ENCODE measurements at places on chromosomes 1 and 21.

GRCh38 chr1:41794031-41794430, 124.7 kb downstream of the HIVEP3 start:
- DNase-seq, result no peak

- DNase-seq, result peak; percentile 47
Measured at GRCh38 chr1:185314411-185314810, 2.6 kb downstream of the IVNS1ABP start.

DNA sequence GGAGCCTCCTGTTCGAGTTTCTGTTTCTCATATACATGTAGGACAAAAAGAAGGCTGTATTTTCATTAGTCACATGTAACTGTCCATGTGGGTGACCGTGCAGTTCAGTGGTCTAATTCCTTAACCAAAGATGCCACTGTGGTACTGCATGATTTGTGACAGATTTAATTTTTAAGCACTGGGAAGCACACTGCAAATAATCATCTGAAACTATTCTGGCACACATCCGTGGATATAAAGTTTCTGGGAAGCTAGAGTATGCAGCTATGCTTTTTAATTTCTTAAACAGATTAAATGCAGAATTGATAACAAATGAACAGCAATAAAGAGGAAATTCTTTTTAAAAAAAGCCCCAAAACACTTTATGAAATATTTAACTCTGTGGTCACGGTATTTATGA, 254.8 kb downstream of the LMO4 start:
- no peak for DNase-seq

GRCh38 chr1:214824763-214825162, 221.8 kb downstream of the CENPF start:
- DNase-seq, result no peak

DNA sequence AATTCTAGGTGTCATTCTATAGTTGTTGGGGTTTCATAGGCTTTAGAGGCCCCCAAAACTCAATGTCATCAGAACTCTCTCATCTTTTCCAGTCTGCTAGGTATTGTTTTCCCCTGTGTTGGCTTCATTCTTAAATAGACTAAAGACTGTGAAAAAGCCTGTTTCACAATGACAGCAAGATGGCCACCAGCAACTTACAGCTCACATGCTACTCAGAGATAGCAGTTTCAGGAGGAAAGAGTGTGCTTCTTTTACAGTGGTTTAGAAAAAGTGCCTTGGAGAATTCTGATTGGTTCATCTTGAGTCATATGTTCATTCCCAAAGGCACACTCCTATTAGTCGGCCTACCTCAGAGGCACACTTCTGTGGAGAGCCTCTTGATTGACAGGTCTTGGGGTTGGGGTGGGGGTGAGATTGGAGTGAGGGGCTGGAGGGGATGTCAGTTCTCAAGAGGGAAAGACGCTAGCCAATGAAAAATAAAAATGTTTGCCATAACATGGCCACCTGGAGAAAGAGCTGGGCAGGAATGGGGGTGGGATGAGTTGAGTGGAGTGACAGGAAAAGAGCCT, 8.5 kb downstream of the IL23R start:
- no peak for DNase-seq
